ENCODE measurements at places on chromosomes 7 and 10.

GRCh38 chr7:101625031-101625791, 3.9 kb downstream of the MYL10 start:
- DNase-seq = no peak

DNA sequence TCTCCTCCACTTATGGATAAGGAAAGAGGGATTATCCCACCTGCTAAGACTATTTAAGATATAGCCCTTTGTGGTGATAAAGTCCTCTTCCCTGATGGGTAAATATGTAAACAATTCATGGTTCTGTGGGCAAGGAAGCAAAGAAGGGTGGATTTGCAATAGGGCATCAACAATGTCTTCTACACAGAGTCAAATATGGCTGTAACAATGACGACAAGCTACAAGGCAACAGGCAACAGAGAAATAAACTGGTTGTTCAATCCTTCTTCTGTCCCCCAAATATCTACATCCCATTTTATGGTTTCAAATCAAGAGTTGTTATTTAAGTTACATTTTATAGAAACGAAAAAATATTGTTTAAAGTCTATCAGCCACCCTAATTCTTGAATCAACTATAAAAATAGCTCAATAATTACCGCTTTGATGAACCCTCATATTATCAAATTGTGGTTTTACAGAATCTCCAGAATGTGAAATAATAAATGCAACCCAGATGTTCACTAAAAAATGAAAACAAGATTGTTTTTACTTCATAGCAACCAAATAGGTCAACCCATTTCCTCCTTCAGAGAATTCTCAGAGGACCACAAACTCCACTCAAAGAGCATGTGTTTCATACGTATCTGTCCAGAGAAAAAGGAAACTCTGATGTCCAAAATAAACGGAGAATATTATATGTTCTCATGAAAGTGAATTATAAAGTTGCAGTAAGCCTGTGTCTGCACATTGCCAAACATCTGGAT, 13.8 kb downstream of the CYTH3 start:
- no peak for DNase-seq

- no peak for DNase-seq
These were observed at the start of gene GIMAP6 for GRCh38 chr7:150631866-150632864. GIMAP6 (minus strand) TSS chr7:150632385; CDS start chr7:150630142, 2,243 bp downstream.

GRCh38 chr10:99207340-99207739, 28.3 kb downstream of the HPSE2 start:
- DNase-seq = no peak

DNA sequence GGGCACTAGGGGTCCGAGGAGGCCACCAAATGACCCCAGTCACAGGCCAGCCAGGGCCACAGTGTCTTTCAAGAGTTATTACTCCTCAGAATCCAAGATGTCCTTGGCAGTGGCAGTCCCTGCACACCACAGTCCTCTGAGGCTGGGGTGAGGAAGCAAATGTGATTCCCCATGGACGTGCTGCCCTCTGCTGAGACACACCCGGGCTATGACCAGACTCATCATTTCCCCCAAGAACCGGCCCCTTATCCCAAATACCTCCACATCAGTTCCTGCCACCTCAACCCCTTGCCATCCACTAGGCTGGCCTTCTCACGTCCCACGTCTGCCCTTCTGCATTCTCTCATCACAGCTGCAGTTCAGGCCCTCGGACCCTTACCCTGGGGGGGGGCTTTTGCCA, 5.0 kb downstream of the PRKAG2 start:
- DNase-seq = no peak

- no peak for DNase-seq
These were observed 107.9 kb upstream of the FEZF1 start for GRCh38 chr7:122412441-122412840.

DNA sequence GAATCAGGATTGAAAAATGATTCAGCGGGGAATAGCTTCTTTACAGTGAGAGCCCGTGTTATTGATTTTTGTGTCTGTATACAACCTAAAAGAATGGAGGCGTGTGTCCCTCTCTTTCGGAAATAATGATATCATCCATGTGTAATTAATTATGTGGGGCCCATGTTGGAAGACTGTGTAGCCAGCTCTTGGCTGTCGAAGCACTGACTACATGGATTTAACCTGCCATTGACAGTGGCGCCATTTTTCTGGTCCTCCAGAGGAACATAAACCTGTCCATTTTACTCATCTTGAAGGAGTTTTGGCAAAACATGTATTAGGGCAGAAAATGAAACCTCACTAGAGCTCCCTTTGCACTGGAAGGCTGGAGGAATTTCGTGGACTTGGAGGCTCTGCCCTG, 119.6 kb downstream of the ITIH5 start:
- no peak for DNase-seq

DNA sequence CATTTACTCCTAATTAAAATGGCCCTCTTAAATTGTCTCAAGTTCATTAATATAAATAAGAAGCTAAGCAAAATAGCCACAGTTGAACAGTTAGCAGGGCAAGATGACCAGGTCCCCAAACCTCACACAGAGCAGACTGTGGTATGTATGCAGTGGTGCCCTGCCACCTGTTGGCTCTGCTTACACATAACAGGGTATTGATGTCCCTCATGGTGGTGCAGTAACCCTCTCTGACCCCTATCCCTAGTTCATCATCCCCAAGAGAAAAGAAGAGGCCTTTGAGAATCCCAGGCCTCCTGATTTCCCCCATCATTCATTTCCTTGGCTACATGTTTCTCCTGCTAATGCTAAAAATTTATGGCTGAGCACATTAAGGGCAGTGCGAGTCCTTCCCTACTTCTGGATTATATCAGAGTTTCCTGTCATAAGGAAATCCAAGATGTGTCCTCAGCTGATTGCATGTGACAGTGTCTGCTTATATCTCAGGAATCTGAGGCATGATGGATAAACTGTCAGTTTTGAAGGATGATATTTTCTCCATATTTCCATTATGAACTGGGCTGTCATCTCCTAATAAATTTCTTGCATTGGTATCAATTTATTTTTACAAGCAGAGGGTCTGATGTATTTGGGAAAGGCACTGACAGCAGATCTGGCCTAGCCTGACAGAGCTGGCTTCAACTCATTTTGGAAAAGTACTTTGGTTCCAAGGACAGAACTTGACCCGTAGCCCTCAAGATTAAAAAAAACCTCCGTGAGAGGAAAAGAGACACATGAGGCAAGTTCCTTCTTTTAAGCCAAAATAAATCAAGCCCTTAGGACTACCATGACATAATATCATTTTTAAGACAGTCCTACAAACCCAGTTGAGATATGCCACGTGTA, 880.6 kb downstream of the LRMDA start:
- no peak for DNase-seq

- no peak for DNase-seq
These were observed 7.3 kb upstream of the ASB4 start for GRCh38 chr7:95478272-95479037.

- DNase-seq = no peak
These were observed 146.6 kb upstream of the RNF32 start for GRCh38 chr7:156493942-156494341.

GRCh38 chr7:41098846-41099245, 604.0 kb downstream of the INHBA start:
- DNase-seq = no peak

DNA sequence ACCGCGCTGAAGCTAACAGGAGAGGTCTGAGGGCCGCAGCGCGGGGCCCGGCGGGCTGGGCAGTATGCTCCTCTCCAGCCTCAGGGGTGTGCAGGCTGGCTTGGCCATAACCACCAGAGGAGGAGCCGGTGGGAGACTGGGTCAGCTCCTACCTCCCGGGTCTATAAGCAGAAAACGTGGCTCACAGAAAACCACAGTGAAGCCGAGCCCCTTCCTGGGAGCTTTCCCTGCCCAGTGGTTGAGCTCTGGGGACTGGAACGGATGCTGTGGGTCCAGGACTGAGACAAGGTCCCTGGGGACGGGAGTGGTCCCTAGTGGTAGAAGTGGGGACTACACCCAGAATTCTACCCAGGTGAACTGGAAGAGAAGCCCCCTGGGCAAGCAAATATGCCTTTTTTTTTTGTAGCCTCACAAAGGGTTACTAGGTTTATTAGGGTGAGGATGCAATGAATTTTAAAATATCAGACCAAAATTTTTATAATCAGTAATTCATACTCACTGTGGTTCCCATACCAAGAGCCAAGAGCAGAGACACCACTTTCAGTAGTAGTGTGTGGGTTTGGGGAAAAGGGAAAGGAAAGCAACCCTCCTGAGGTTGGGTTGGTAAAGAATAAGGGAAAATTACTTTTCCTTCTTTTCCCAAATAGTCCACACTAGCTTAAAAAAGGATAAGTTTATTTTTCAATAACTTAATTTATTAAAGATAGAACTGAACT, 67.9 kb upstream of the PRKCQ start:
- no peak for DNase-seq

Data from NCI-H1417 treated with DMSO at 0.1 percent for 48 hours (cell line).